Stimulated activated CD8-positive, alpha-beta memory T cell treated with anti-CD3 and anti-CD28 coated beads, Interleukin-7, amount 100 ng/mL, for 1 hour (primary cell): ENCODE measurements at places on chromosomes 16 and 17.

GRCh38 chr17:258906-259305 is 77.5 kb upstream of the DOC2B start:
- DNase-seq = no peak

- DNase-seq = no peak
Measured at GRCh38 chr16:7716660-7717550, 384.3 kb downstream of the RBFOX1 start.

- DNase-seq = no peak
Measured at GRCh38 chr16:78376452-78376851, 277.0 kb downstream of the WWOX start.

DNA sequence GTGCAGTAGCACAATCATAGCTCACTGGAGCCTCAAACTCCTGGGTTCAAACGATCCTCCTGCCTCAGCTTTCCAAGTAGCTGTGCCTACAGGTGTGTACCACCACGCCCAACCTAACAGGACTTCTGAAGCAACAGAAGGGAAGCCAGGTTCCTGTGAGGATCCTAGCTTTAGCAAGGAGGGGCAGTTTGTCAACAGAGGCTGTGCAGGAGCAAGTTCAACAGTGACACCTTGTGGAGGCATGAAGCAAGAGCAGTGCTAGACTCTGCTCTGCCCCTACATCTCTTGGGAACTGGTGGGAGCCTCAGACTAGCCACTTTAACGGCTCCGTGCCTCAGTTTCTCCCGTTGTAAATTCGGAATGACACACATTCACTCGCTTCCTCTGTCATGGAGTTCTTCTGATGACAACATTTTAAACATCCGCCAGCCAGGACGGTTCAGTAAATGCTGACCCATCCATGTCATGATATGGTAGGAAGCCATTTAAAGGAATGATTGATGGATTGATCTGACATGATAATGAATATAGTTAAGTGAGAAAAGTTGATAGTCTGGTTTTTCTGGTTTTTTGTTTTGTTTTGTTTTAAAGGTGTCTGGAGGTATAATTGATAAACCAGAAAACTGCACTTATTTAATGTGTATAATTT is 218.7 kb downstream of the MRTFB start:
- no peak for DNase-seq

GRCh38 chr17:80119271-80119791 is 17.9 kb downstream of the GAA start:
- DNase-seq = no peak

DNA sequence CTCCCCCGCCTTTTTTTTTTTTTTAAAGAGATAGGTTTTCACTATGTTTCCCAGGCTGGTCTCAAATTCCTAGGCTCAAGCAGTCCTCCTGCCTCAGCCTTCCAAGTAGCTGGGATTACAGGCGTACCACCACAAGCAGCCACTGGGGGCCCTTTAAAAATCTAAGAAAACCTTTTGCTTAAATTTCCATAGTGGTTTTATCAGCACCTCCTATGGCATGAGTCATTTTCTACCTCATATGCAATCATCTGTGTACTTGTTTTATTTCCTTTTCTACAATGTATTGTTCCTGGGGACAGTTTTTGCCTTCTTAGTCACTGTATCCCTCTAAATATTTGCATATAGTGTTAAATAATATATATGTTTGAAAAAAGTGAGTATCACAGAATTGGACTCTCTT is 29.2 kb downstream of the GNA13 start:
- no peak for DNase-seq

DNA sequence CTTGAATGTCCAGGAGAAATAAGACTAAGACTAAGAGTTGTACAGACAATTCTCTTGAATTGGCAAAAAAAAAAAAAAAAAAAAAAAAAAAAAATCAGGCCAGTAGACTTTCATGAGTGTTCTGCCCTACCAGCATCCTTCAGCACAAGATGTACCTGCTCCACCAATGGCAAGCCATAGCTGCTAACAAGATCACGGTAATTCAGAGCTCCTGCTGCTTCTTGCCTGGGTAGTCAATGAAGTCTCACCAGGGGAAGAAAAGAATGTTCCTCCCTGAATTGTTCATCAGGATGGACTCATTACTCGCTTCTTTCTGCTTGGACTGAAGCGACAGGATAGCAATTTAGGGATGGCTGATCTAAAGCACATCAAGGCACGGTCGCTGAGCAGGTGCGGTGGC is 31.1 kb upstream of the APOH start:
- DNase-seq = no peak

DNA sequence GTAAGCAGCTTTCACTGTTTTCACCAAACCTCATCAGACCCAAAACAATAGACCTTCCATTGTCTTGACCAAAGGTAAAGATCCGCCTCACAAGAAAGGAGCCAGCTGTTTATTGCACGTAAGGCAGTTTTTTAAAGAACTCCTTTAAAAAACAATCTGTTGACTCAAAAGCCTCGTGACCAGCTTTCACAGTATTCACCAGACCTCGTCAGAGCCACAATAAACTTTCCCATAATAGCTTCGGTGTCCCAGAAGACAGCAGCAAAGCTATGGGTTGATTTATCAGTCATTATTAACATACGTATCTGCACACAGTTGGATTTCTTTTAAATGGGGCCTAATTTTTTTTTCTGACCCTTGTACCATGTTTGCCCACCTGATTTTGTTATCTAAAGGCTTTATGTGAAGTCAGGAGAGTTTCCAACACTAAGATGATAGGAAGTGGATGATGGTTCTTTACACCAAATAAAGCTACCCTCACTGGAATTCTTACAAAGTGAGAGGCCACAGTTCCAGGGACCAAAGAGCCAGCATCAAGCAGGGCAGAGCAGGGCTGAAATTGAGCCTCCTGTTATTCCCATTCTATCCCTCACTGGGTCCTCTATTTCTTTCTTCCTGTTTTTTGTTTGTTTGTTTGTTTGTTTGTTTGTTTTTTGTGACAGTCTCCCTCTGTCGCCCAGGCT is 17.6 kb upstream of the HELZ start:
- DNase-seq = no peak

GRCh38 chr17:27536781-27537180 is 80.5 kb downstream of the KSR1 start:
- no peak for DNase-seq

- no peak for DNase-seq
Measured at GRCh38 chr17:38705803-38706504, 881 bp downstream of the MLLT6 start.

DNA sequence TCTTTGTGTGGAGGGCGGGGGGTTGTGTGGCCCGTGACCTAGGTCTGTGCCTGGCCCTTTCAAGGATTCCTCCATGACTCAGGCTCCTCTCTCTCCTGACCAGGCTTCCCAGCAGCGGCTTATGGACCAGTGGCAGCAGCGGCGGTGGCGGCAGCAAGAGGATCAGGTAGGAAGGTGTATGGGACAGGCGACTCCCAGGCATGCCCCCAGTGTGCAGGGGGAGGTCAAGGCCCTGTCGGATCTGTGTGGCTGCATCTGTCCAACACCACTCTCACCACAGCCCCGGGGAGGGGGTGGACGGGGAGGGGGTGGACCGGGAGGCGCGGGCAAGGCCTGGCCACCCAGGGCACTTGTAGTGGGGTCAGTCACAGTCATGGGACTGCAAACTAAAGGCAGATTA is 93.1 kb downstream of the CCDC182 start:
- no peak for DNase-seq

DNA sequence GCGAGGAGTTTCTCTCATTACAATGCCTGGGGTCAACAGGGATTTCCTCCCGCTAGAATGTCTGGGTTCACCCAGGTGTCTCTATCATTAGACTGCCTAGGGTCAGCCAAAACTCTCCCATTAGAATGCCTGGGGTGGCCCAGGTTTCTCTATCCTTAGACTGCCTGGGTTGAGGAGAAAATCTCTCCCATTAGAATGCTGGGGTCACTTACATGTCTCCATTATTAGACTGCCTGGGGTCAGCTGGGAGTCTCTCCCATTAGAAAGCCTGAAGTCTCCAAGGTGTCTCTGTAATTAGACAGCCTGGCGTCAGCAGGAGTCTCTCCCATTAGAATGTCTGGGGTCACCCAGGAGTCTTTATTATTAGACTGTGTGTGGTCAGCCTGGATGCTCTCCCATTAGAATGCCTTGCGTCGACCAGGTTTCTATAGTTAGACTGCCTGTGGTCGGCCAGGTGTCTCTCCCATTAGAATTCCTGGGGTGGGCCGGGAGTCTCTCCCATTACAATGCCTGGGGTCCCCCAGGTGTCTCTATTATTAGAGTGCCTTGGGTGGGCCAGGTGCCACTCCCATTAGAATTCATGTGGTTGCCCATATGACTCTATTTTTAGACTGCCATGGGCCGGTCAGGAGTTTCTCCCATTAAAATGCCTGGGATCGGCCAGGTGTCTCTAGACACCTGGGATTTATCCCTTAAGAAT is 2272.1 kb downstream of the TP53TG3F start:
- no peak for DNase-seq

DNA sequence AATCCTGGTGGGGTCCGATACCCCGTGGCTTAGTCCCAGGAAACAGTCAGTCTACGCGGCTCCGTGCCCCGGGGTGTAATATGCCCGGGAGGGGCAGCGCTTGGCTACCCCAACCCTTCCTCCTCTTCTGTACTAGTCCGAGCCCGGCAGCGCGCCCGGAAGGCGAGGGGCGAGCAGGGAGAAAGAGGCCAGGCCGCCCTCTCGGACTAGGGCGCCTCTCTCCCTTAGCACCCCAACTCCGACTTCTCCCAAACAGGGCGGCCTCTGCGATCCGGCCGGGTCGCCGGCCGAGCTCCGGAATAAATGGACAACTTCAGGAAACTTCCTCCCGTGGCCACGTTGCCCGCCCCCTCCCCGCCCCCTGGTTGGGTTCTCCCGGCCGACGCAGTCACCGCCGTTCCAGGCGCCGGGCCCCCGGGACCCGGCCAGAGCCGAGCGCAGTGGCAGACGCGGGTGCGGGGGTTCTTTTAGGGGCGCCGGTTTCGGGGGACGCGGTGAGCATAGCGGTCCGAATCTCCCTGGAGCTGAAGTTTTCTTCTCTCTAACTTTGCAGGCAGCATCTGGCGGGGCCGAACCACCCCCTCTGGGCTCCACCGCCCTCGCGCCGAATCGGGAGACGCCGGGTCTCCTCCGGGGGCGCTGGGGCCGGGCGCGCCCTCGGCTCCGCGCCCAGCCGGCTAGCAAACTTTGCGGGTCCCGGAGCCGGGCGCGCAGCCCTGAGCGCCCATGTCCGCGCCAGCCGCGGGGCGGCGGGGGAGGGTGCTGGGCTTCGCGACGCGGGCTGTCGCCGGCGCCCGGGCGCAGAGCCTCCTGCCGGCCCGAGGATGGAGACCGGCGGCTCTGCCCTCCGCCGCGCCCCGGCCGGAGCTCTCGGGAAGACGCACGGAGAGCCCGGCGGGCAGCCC is at the start of gene SDK2:
Gene SDK2 (minus strand): TSS at position 301 of the 905 bp plus-strand sequence. CDS start 357 bp downstream, outside the sequence.
- no peak for DNase-seq

GRCh38 chr17:79182176-79183042 is 107.8 kb downstream of the ENGASE start:
- no peak for DNase-seq

DNA sequence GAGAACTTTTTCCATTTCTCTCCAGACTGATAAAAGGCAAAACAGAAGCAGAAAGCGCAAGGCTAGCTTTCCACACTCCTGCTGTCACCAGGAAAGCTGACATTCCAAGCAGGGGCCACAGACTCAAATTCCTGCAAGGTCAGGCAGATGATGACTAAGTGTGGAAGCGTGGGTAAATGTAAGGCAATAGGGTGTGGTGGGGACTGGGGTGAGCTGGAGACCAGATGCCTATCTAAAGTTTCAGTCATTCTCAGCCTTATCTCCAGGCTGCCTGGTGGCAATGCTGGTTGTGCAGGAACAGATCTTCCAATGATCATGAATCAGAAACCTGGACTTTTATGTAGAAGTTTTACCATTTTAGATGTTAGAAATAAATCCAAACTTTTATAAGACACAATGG is 224.1 kb downstream of the GSG1L start:
- no peak for DNase-seq

DNA sequence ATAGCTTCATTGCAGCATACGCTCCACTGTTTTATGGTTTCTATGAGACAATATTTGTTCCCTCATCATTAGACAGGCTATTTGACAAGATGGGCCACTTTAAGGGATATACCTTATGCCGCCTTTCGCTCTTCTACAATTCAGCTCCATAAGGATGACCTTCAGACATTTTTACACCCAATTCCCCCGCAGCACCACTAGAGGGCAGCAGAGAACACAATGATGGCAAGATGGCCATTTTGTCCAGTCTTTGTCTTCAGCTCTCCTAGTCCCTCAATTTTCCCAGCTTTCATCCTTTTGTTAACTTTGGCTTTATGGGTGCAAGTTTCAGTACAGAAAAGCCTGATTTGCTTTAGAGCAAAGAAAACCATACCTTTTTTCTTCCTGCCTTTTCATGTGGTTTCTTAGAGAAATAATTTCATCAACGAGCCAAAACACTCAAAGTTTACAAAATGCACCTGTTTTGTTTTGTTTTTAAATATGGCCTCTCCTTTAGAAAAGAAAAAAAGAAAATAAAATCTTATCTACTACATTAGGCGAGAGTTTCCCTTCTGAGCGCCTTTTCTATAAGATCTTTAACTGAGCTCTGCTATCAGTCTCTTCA is 355.3 kb downstream of the TOX3 start:
- DNase-seq = peak; percentile 26
